ENCODE measurements at places on chromosomes 3 and 15. TPM values are rescaled to one million over a fixed set of nuclear protein-coding genes. Genes with fewer than 3 reads are reported as not detected.

ISG20 gene
- total RNA-seq, result 11.4 TPM

CLRN1 gene
- not detected for total RNA-seq

RAB6B gene
- 3.3 TPM for total RNA-seq

LTK gene
- total RNA-seq, result 0.59 TPM

IP6K1 gene
- total RNA-seq, result 29.2 TPM

SH2D7 gene
- not detected for total RNA-seq

DNA sequence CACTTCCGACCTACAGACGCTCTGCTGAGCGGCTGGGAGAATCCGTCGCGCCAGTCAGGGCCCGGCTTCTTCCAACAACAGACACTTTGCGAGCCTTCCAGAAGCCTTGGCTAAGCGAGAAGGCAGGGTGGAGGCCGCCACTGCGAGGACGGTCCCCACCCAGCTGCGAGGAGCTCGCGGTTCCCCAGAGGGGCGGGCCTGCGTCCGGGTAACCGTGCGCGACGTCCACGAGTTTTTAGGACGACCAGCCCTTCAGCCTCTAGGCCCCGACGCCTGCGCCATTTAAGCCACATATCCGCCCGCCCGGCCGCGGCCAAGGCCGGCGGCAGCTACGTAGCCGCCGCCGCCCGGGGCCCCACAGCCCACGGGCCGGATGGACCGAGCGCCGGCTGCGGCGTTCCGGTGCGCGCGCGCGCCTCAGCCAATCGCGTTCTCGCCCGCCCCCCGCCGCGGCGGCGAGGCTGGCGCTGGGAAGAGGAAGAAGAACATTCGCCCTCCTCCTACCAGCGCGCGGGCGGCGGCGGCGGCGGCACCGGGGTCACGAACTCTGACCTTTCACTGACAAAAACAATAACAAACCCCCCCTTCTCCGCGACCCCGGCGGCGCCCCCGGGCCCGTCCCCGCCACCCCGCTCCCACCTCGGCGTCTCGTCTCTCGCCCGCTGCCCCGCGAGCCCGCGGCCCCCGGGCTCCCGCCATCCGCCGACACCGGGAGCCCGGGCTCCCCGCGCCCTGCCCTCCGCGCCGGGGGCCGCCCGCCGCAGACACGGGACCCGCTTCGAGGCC lies at the start of gene NR2C2:
NR2C2 (plus strand) TSS at position 484 of the 786 bp plus-strand sequence. CDS start 56,332 bp downstream, outside the sequence.
- H3K27ac ChIP-seq, result peak within 1 kb of the TSS; percentile 100
- peak; percentile 92 for DNase-seq
- no peaks in the 10 kb centered on the region for H3K27me3 ChIP-seq
- H3K4me3 ChIP-seq, result peak within 1 kb of the TSS; percentile 98
- peaks cover 56% of the 10 kb centered on the region for H3K36me3 ChIP-seq

DNA sequence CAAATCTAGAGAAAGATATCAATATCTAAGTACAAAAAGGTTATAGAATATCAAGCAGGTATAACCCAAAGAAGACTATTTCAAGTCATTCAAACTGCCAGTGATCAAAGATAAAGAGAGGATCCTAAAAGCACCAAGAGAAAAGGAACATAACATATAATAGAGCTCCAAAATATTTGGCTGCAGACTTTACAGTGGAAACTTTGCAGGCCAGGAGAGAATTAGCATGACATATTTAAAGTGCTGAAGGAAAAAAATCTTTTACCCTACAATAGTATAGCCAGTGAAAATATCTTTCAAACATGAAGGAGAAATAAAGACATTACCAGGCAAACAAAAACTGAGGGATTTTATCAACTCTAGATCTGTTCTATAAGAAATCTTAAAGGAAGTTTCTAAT lies 254.3 kb upstream of the ARHGEF26 start:
- H3K4me1 ChIP-seq, result no peaks in the 10 kb centered on the region
- H3K27me3 ChIP-seq, result no peaks in the 10 kb centered on the region
- no peaks in the 10 kb centered on the region for H3K36me3 ChIP-seq
- DNase-seq, result no peak

DNA sequence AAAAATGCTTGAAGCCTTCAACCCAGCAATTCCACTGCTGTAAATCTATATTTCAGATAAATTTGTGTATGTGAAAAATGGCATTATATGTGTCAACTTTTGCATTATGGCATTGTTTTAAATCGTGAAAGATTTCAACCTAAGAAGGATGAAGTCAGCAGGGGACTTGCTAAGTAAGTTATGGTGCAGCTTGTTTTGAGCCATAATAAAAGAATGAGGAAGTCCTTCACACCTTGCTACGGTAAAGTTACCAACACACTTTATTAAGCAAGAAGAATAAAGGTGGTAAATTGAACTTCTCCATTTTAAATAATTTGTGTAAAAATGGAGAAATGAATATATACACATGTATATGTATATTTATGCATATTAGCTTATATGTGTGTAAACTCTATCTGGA lies 371.4 kb downstream of the ROBO2 start:
- no peak overlapping the region for H3K27ac ChIP-seq
- no peak for DNase-seq
- no peaks in the 10 kb centered on the region for H3K4me1 ChIP-seq
- H3K4me3 ChIP-seq, result no peak overlapping the region
- peaks cover 19% of the 10 kb centered on the region for H3K27me3 ChIP-seq

- no peaks in the 10 kb centered on the region for H3K4me1 ChIP-seq
- no peak overlapping the region for H3K4me3 ChIP-seq
- peak; percentile 65 for DNase-seq
- no peaks in the 10 kb centered on the region for H3K27me3 ChIP-seq
These were observed 338.3 kb upstream of the ZNF385D start for GRCh38 chr3:22089284-22089683.

DNA sequence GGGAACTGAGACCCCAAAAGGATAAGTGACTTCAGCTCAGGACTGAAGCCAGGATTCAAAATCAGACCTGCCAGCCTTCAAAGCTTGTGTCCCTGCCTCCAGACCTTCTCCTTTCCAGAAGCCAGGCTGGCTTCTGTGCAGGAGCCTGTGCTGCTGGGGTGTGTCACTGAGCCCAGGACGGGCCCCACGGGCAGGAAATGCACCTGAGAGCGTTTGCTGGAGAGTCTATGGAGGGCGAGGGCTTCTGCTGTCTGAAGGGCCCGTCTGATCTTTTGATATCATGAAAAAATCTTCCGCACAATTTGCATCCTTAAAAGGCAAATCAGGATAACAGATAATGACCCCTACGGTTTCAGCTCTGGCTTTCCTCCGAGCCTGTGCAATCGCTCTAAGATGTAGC lies 125.4 kb downstream of the FAM43A start:
- DNase-seq, result no peak
- no peaks in the 10 kb centered on the region for H3K4me1 ChIP-seq
- no peak overlapping the region for H3K4me3 ChIP-seq
- H3K36me3 ChIP-seq, result no peaks in the 10 kb centered on the region
- no peak overlapping the region for H3K27ac ChIP-seq
- H3K27me3 ChIP-seq, result no peaks in the 10 kb centered on the region

GRCh38 chr15:65146438-65146837 lies 12.8 kb upstream of the PDCD7 start:
- no peak for DNase-seq
- no peak overlapping the region for H3K4me3 ChIP-seq
- H3K4me1 ChIP-seq, result no peaks in the 10 kb centered on the region
- H3K27me3 ChIP-seq, result no peaks in the 10 kb centered on the region
- no peak overlapping the region for H3K27ac ChIP-seq

DNA sequence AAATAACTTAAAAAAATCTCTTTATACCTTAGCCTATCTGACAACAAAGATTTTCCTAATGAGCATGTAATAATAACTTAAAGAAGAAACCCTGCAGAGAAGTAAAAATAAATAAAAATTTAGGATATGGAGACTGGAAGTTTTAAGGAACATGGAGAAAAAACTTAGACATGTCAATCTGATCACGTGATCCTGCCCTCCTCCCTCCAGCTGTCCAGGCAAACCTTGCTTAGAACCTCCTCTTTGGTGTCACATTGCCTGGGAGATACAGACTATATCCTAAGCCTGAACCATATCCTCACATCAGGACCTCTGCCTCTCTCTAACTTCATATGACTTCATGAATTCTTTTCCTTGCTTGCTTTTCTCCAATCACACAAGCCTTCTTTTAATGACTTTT lies 275.5 kb downstream of the CNTN3 start:
- H3K4me1 ChIP-seq, result no peaks in the 10 kb centered on the region
- no peaks in the 10 kb centered on the region for H3K36me3 ChIP-seq
- H3K27ac ChIP-seq, result no peak overlapping the region
- H3K4me3 ChIP-seq, result no peak overlapping the region
- no peaks in the 10 kb centered on the region for H3K27me3 ChIP-seq

DNA sequence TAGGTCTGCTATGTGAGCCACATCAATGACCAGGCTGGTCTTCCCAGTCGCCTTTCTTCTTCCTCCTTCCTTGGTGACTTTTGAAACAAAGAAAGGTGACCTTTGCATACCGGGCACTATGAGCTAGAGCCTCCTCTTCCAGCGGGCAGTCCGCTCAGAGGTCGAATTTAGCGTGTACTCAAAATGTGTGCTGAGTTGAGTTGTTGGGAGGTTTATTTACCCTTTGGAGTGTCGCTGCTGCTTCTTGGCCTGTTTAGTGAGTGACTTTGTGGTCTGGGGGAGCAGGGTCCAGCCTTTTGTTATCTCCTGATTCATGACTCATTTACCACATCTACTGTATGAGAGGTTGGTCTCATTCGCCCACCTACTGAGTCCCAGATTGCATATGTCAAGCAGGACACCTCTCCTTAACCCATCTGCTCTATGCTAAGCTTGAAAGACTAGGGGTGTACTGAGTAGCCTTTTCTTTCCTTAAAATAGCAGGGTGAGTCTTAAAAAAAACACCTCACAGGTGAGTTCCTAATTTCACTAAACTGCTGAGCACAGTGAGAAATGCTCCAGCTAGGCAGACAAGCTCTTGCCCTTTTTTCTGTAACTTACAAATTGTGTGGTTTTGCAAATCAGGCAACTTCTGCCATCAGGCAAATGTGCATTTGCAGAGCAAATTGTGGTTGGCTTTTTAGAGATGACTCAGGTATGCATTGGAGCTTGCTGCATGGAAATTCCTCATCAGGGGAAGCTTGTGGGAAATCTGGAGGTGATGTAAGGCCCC lies 3.2 kb upstream of the SIAH2 start:
- H3K4me3 ChIP-seq, result no peak overlapping the region
- H3K27me3 ChIP-seq, result peaks cover 4% of the 10 kb centered on the region
- no peaks in the 10 kb centered on the region for H3K36me3 ChIP-seq
- H3K4me1 ChIP-seq, result no peaks in the 10 kb centered on the region
- H3K27ac ChIP-seq, result no peak overlapping the region
- DNase-seq, result peak; percentile 59

- peak; percentile 93 for DNase-seq
- H3K27me3 ChIP-seq, result peaks cover 70% of the 10 kb centered on the region
- H3K36me3 ChIP-seq, result no peaks in the 10 kb centered on the region
These were observed 51.8 kb upstream of the GATM start for GRCh38 chr15:45429941-45430792.

- no peaks in the 10 kb centered on the region for H3K4me1 ChIP-seq
- H3K27ac ChIP-seq, result no peak overlapping the region
- H3K27me3 ChIP-seq, result no peaks in the 10 kb centered on the region
- no peak overlapping the region for H3K4me3 ChIP-seq
These were observed 167.3 kb downstream of the NECTIN3 start for GRCh38 chr3:111238885-111239284.

- no peak overlapping the region for H3K27ac ChIP-seq
- peaks cover 4% of the 10 kb centered on the region for H3K4me1 ChIP-seq
- DNase-seq, result peak; percentile 83
- peak overlapping the region; percentile 94 for H3K4me3 ChIP-seq
- no peaks in the 10 kb centered on the region for H3K36me3 ChIP-seq
These were observed 507 bp upstream of the JMJD7 start for GRCh38 chr15:41827290-41827879.

DNA sequence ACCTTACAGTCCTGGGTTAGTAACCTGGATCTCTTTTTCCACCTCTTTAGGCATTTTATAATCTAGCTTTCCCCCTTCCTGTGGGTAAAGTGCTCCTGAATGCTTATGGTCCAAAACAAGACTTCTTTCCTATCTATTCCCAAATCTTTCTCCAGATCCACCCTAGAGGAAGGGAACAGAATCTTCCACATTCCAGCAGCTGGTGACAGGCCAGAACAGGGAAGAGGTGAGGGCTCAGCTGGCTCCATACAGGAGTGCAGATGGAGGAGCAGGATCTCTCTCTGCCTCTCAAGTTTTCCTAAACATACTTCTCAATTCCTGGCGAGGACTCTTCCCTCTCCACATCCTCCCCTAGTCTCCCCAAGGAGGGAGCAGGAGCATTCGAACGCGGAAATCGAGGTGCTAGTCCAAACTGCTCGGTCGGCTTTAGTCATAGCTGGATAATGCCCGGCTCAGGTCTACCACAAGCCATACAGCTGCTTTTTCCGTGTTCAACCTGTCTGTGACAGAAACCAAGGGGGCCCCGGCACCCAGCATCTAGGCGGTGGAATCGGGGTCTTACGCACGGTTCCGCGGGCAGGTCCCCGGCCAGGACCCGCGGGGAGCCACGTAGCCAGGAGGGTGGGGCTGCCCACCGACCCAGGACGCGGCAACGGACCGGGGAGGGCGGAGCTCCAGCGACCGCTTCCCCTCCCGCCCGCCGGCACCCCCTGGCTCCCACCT lies 4.0 kb downstream of the RASSF1 start:
- H3K36me3 ChIP-seq, result peaks cover 17% of the 10 kb centered on the region
- peaks cover 36% of the 10 kb centered on the region for H3K27me3 ChIP-seq
- H3K4me1 ChIP-seq, result peaks cover 10% of the 10 kb centered on the region
- H3K27ac ChIP-seq, result peak overlapping the region; percentile 67
- no peak for DNase-seq
- peak overlapping the region; percentile 92 for H3K4me3 ChIP-seq

GRCh38 chr3:132290833-132291232 lies 26.4 kb upstream of the ACP3 start:
- peaks cover 2% of the 10 kb centered on the region for H3K4me1 ChIP-seq
- H3K4me3 ChIP-seq, result no peak overlapping the region
- no peak overlapping the region for H3K27ac ChIP-seq

GRCh38 chr15:35305946-35306345 lies 220.9 kb upstream of the NANOGP8 start:
- no peaks in the 10 kb centered on the region for H3K36me3 ChIP-seq
- H3K4me1 ChIP-seq, result peaks cover 2% of the 10 kb centered on the region
- no peak for DNase-seq
- no peaks in the 10 kb centered on the region for H3K27me3 ChIP-seq
- H3K27ac ChIP-seq, result peak overlapping the region; percentile 73
